Thoracic aorta (tissue), 2 donors: ENCODE measurements at places on chromosomes 2 and 18.
A peak's percentile ranks its signal among the peaks of the same experiment; 100 is the strongest.

GRCh38 chr2:80154231-80154915 lies 150.2 kb downstream of the LRRTM1 start:
- no peak for DNase-seq

DNA sequence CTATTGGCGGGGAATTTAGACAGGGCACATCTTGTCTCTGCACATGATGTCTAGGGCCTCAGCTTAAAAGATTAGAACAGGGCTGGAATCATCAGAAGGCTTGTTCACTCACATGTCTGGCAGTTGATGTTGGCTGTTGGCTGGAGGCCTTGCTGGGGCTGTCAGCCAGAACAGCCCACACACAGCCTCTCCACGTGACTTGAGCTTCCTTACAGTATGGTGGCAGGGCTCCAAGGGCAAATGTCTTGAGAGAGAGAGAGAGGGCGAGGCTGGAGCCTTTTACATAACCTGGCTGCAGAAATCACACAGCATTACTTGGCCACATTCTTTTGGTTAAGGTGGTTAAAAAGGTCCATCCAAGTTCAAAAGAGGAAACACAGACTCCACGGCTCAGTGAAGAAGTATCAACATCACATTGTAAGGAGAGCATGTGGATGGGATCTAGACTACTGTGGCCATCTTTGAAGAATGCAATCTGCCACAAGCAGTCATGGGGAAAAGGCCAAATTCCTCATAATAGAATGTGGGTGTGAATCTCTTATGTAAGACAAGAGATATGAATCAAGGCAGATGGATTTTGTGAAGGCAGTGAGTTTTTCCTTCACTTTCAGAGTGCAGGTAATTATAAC lies 30.4 kb downstream of the SRSF7 start:
- DNase-seq, result peak; percentile 41

DNA sequence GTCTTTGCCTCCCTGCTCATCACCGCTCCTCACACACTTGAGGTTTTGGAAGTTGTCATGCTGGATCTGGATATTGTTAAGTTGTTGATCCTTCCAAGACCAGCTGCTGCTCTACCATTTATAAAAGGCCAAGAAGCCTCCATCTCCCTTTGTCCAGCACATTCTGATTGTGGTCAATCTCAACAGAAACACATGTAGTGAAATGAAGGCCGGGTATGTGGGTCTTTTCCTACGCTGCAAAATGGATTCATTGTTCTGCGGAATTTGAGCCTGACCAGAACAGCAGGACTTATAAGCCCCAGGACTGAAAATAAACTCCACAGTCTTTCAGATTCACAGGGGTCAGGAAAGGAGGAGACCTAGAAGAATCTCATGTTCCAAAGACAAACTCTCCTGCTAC lies 238.4 kb downstream of the CMPK2 start:
- DNase-seq, result no peak

DNA sequence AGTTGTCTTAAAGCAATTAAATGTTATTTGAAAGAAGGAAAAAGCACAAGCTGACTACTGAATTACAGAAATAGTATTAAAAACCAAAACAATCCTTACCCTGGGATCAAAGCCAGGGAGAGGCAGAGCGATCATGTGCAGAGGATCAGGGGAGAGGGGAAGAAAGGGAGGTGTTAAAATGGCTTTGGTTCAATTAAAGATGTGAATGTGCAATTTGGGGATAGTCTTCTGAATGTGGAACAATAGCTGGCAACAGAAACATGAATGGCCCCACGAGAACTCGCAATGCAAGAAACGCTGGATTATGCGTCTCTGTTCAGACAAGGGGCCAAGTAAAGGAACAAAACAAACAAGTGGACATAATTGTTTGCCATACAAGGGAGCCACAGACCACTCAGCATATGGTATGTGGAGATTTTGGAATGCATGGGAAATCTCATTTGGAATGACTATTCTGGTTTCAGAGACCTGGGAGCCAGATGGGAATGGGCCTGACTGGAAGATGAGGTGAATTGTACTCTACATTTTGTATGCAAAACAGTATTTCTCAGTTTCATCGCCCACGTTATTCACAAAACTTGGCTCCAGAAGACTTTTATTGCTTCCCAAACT lies 155.4 kb downstream of the SLC4A3 start:
- DNase-seq, result no peak

GRCh38 chr2:169761251-169761969 lies 27.8 kb downstream of the KLHL23 start:
- DNase-seq, result no peak

DNA sequence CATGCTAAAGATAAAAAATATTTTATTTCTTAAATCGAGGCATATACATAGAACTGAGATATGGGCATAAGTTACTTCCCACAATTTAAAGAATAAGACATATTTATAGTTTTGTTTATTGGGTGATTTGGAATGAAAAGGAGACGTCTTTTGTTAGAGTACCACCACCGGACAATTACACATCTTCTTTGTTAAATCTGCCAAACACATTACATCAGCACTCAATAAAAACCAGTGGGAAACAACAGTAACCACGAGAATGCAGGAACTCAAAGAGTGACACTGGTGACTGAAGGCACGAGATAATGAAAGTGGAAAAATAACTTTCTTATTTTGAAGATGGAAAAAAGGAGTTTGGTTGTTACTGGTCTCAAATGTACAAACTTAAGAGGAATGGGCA lies 92.6 kb upstream of the TFCP2L1 start:
- DNase-seq, result no peak

DNA sequence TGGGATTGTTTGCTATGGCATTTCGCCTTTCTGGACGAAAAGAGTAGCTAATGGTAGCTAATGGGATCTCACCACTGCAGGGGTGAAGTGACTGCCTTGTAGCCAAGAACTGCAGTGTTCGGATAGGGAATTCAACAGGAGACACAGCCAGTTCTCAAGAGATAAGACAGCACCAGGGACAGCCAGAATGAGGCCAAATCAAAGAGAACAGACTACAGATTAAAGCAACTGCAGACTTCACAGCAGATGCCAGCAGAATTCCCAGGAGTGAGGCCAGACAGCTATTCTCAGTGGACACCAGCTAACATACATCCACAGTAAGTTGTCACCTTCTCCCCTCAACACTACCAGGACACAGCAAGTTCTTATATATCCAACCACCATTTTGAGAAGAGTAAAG lies 124.0 kb downstream of the PLA2R1 start:
- no peak for DNase-seq

DNA sequence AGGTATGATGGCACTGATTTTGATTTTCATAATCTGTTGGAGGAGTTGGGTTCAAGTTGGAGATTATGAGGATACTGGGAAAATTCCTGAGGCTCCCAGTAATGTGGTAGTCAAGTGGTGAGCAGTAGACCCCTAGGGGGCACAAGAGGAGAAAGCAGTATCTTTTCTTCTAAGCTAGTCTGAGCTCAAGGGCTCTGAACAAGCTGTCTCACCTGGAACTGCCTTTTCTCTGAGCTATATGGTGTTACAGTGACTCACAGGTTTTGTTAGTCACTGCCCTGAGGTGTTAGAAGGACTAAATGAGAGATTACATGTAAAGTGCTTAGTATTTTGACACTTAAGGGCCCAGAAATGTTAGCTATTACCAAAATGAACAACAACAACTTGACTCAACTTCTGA lies 42.2 kb downstream of the CD302 start:
- DNase-seq, result no peak

GRCh38 chr2:60745761-60746160 lies 10.3 kb upstream of the PAPOLG start:
- no peak for DNase-seq

GRCh38 chr2:68834737-68835376 lies 36.3 kb downstream of the BMP10 start:
- no peak for DNase-seq

DNA sequence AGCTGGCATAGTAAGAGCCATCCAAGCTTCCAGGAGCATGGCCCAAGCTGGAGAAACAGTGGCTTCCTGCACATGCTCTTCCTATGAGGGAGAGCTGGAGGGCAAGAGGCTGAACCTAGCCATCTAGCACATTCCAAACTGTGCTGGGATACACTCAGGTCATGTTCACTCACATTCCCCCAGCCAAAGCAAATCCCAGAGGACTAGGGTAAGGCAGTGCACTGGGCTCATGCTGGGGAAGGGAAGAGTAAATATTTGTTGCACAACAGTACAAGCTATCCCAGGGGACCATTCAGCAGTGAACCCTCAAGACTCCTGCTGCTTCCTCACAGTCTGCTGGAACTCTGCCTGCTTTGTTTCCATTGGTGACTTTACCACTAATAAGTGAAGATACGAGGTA lies 20.7 kb upstream of the GYPC start:
- no peak for DNase-seq

- no peak for DNase-seq
Observed at GRCh38 chr2:134250840-134251461, 2.9 kb upstream of the MGAT5 start.

GRCh38 chr2:38560092-38560491 lies 42.6 kb downstream of the HNRNPLL start:
- DNase-seq, result no peak

DNA sequence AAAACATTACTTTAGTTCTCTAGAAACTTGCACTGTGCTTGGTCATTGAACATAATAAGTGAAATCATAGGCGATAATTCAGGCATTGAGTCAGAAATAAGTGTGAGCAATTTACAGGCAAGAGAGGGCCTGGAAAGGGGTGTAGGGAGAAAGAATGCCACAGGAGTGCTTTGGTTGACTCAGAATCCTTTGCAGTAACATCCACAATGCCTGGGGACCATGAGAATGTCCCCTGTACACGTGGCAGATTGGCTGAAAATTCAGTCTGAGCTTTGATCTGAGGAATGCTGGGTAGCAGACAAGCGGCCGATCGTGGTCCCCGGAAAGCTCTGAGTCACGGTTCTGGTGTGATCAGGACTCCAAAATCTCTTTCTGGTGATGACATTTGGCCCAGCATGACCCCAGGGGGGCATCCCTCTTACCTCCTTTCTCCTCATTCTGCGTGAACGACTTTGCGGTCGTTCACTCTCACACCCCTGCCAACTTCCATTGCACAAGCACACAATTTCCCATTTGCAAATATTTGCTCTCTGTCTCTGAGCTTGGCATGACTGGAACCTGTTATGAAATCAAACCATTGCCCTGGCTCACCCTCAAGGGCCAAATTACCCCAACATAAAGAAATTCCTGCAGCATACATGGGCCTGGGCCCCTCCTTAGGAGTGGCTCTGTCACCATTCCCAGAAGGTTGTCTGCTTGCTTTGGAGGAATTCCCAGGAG lies 305.0 kb upstream of the EPAS1 start:
- peak; percentile 56 for DNase-seq

GRCh38 chr18:39506581-39507330 lies 1941.2 kb upstream of the CELF4 start:
- no peak for DNase-seq

DNA sequence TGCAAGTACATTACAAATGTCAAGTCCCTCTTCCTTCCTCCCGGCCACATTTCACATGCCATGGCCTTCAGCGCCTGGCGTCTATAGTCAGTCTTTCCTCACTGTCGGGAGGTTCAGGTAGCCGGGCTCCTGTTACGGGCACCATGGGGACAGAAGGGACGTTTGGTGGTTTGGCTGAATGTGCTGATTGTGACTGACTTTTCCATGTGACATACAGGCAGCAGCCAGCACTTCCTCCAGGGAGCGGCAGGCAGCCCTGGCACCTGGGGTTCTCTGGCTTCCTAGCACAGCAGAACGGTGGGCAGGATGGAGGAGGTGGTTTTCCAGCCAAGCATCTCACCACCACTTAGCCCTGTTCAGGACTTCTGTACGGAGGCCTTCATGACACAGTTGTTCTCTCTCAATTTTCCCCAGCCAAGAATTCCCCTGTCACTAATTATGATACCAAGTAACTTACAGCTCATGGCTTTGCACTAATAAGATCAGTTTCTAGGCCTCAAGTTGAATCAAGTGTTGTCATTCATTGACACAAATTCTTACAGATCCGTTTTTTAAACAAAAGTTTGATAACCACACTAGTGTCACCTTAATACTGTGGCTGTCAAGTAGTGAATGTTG lies 83.9 kb upstream of the REV1 start:
- DNase-seq, result no peak

DNA sequence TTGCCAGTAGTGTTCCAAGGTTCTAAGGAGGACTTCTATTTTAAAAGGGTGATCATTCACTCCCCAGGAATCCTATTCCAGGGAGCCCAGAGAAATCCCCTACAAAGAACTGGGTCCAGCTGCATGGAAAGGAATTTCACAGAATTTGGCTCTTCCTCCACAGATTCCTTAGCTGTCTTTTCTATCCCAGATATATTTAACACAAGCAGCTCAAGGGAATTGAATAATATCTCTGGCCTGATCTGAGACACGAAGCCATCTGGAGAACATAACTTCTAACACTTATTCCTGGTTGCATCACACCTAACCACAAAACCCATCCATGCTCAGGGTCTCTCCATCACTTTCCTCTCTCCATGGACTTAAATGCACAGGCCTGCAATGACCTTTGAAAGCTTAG lies 306.7 kb upstream of the ACVR2A start:
- no peak for DNase-seq

DNA sequence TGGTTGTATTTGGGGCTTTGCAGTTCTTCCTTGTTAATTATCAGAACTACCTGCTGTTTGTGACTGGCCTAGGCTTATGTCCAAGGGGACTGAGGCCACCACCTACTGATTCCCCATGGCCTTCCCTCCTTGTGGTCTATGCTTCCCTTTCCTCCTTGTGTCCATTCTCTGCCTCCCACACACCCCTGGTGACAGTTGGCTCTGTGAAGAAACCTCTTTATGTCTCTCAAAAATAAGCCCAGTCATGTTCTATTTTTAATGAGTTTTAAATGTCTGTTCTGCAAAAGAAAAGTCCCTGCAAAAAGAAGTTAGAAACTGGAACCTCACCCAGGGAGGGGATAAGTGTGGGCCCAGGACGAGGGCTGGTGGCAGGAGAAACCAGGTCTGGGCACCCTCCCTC lies 105.0 kb downstream of the SMC6 start:
- DNase-seq, result no peak

DNA sequence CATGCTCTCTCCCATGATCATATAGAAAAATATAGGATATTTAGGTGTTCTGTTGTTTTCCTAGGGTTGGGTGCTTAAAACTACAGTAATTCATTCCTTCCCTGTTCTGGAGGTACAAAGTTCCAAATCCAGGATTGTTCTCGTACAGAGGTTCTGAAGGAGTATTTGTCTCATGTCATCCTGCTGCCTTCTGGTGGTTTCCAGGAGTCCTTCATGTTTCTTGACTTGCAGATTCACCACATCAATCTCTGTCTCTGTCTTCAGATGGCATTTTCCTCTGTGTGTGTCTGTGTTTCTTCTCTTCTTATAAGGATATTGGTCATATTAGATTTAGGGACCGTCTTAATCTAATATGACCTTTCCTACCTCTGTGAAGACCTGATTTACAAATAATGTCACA lies 397.9 kb downstream of the NYAP2 start:
- DNase-seq, result no peak

- DNase-seq, result no peak
Observed at GRCh38 chr18:74248595-74248994, 43.2 kb downstream of the CYB5A start.

GRCh38 chr2:212421556-212422334 lies 116.9 kb downstream of the ERBB4 start:
- DNase-seq, result no peak

- no peak for DNase-seq
Observed at GRCh38 chr2:23803965-23804542, 122.9 kb downstream of the ATAD2B start.
